Stimulated activated CD8-positive, alpha-beta memory T cell treated with anti-CD3 and anti-CD28 coated beads, Interleukin-4, amount 100 ng/mL, for 24 hours (primary cell): ENCODE measurements at places on chromosomes 7 and 10.

- no peak for DNase-seq
Observed at GRCh38 chr10:122296363-122297120, 25.4 kb downstream of the BTBD16 start.

GRCh38 chr10:120477021-120477742, 20.2 kb downstream of the PLPP4 start:
- DNase-seq = no peak

DNA sequence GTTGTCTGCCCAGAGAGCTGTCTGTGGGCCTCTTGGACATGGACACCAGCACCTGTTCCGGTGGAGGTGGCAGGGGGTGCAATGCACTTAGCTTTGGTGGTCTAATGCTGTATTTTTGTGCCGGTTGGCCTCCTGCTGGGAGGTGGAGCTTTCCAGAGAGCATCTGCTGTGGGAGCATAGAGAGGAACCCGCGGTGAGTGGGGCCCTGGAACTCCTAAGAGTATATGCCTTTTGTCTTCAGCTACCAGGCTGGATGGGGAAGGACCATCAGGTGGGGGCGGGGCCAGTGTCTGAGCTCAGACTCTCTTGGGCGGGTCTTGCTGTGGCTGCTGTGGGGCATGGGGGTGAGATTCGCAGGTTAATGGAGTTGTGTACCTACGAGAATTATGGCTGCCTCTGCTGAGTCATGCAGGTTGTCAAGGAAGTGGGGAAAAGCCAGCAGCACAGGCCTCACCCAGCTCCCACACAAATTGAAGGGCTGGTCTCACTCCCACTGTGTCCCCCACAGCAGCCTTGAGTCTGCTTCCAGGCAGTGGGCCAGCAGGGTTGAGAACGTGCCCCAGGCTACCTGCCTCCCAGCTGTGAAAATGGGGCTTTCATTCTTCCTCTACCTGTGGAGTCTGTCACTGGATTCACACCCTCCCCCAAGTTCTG, 29.0 kb downstream of the JAKMIP3 start:
- no peak for DNase-seq

GRCh38 chr7:93374345-93374940, 142.3 kb downstream of the VPS50 start:
- no peak for DNase-seq

DNA sequence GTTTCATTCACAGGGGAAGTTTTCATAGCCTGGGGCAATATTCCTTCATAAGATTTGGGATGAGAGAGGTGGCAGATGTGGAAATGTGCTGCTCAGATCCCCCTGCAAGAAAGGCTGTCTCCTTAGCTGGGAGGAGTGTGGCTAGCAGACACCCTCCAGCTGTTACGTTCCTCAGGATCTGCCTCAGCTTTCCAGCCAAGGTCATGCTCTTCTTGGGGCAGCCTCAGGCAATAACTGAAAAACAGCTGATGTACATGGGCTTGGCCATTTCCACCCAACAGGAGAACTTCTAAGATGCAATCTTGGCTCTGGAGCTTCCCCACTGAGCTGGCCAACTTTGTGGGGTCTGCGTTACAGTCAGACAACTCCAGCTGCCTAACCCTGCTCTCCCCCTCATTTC, 51.3 kb upstream of the SEPTIN7 start:
- no peak for DNase-seq

- DNase-seq = no peak
Observed at GRCh38 chr10:77082601-77083252, 554.9 kb downstream of the KCNMA1 start.

DNA sequence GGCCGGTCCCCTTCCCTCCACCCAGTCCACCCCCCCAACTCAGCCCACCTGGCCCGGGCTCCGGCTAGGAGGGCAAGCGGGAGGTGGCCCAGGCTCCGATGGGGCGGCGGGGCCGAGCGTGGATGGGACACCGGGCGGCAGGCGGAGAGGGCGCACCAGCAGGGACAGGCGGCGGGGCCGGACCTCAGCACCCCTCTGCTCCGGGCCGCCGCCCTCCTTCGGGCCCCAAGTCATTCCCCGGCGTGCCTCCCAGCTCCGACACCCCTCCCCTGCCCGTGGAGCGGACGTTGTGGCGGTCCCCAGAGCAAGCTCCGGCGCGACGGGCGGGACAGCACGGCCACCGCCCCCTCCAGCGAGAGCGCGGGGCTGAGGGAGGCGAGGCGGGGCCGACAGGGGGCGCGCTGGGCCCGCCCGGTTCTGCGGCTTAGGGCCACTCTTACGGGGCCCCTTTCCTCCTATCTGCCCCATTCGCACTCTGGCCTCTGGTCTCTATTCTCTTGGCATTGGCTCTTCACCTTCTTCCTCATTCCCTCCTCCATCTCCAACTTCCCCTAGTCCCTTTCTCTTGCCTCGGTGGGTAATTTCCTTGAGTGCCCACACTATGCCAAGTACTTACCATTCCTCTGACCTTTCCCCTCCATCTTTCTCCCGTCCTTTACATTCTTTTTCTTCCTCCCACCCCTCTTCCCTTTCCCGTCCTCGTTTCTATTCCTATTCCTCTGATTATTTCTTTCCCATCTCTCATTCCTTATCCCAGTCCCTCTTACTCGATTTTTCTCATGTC, 701 bp upstream of the GBX1 start:
- peak; percentile 44 for DNase-seq

- DNase-seq = no peak
Observed at GRCh38 chr7:1446620-1447032, 12.6 kb downstream of the MICALL2 start.

- DNase-seq = peak; percentile 17
Observed at GRCh38 chr10:21497177-21497807, 28.2 kb downstream of the SKIDA1 start.

- DNase-seq = no peak
Observed at GRCh38 chr10:71359364-71360046, 37.2 kb upstream of the CDH23 start.

GRCh38 chr7:138979988-138980562, 1.1 kb downstream of the KIAA1549 start:
- no peak for DNase-seq

GRCh38 chr7:155206318-155207020, 91.2 kb upstream of the INSIG1 start:
- peak; percentile 42 for DNase-seq

DNA sequence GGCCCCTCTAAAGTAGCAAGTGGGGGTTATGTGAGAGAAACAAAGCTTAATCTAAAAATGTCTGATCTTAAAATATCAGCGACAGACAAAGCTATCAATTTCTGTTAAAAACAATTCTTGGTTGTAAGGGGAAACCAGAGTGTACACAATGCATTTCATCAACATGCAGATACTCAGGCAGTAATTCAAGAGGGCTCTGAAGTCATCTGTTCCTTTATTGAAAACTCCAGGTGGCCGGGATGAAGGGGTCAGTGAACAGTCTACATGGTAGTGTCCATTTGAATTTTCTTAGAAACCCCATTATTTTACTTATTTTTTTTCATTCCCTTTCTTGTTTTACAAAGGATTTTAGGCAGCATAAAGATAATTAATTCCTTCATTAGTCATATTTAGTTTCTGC, 36.7 kb upstream of the BTBD16 start:
- DNase-seq = no peak

GRCh38 chr7:44322631-44323363, 2.6 kb downstream of the CAMK2B start:
- no peak for DNase-seq

DNA sequence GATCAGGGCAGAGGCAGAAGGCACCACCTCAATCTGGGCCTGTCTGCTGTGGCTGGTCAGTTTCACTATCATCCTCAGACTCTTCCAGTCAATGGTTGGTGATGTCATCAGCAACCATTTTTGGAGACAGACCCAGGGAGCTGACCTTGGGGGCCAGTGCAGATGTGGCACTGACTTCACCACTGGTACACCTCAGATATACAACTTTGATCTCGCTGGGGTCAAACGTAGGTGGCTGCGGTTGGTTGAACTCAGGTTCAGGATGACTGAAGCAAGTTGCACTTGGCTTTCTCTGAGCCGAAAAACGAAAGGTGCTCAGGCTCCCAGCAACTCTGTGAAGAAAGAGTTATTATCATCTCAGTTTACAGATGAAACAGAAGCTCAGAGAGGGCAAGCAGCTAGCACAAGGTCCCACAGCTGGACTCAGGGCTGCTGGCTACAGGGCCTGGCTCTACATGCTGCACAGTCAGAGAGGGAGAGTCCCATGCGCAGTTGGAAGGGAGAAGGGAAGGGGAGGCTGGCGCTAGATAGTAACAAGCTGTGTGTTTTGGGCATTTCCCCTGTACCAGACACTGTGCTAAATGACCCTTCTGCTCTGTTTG, 27.2 kb downstream of the ANKRD16 start:
- DNase-seq = no peak

DNA sequence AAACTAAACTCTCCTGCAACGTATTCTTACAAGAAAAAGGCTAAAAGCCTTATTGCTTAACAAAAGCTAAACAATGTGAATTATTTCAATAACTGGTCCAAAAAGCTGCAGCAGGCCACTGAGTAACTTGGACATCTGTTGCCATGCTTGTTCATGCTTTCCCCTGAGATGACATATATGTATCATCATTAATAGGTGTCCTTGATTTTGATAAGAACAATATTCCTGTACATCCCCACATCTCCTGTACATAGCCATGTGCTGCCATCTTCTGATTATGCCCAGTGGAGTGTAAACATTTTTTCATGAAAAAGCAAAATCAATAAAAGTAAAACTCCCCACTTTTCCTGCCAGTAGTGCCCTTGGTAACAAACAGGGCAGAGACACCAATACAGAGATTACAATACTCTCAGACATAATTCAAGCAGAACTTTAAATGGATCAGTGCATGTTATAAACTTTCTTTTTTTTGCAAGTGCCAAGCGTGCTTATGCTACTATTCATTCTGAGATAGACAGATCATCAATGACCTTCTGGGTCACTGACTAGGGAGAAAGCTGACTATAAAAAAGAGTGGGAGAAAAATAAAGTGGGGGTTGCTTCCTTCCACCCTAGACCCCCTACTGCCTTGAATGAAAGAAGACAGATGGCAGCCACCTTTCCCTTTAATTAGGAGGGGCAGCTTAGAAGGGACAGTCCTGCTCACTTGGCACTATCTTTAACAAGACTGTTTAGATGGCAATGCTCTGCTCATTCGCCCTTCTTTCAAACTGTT, 205.5 kb upstream of the KLF14 start:
- no peak for DNase-seq

DNA sequence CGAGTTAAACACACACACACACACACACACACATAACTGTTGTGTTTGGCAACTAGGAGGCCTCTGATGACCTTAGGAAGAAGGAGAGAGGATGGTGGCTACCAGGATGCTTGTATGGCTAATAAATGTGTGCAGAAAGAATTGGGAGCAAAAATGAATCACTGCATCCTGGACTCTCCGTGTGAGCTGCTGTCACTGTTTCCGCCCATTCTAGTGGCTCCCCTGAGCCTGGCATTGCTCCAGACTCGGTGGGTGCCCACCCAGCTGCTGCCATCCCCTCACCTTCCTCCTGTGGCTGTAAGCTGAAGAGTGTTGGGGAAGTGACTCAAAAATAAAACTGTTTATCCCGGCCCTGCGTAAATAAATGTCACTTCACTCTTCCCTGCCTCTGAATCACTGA, 149.5 kb upstream of the MINDY3 start:
- no peak for DNase-seq

DNA sequence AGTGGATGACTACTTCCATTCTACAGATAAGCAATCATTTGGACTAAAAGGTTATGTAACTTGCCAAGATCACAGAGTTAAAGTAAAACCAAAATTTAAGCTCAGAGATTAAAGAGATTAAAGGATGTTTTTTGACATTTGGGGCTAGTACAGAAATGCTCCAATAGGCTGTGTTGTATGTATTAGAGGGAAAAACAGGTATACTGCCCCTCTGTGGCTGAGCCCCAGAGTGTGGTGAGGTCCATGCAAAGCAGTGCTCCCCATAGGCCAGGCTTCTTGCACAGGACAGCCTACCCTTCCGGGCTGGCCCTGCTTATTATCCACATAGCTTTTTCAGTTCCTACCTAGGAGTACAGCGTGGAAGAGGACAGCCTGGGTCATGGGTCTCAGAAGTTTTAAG, 322.8 kb downstream of the POM121L12 start:
- no peak for DNase-seq

GRCh38 chr10:92342796-92343195, 51.8 kb downstream of the MARCHF5 start:
- DNase-seq = no peak

DNA sequence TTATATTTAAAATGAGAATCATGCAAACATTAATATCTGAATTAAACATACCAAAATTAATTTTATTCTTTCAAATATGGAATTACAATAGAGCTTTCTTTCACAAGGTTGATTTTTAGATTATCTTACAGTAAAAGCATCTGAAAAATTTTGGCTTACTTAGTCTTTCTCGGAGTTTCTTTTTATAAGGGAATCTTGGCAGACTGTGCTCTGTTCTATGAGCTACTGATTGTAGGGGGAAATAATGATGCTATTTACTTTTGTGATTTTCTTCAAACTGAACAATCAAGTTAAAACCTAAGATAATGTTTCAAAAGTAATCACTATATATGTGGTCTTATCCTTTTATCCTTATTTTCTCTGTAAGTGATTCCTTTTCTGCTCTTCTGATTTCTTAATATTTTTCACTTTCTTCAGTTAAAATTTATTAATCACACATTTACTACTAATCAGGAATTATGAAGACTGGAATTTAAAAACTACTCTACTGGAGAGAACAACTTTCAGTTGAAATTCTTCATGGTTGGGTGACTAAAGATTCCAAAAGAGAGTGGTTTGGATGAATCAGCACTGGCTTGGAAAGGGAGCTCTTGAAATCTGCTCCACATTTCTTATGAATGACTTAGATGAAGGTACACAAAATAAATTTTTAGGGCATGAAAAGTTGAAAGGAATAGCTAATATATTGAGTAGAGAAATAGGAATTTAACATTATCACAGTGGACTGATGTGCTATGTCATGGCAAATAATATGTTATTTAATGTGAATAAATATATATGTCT, 103.9 kb downstream of the PPP1R9A start:
- no peak for DNase-seq

- no peak for DNase-seq
Observed at GRCh38 chr7:137081321-137082093, 213.1 kb downstream of the CHRM2 start.

DNA sequence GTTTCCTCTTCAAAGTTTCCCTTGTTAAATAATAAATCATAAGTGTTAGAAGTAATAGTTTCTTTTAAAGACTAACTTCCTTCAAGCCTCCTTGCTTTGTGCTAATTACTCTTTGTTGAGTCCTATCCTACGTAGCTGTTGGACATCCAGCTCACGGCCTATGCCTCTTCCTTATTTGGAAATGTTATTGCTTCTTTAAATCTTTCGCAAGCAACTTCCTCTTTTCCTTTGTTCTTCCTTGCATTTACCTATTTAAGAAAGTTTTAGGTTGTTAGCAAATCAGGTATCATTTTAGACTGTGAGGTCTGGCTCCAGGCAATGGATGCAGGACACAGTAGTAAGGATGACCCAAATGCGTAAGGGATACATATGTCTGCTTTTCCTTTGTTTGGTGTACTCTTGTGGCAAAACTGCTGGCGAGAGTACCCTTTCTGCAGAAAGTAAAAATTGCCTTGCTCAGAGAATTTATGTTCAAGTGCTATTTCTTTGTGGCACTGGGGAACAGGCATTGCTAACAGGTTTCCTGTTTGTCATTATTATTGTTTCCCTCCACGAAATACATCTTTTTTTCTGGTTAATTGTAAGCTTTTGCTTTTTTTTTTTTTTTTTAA, 110.5 kb downstream of the DYNC2I1 start:
- DNase-seq = no peak

- no peak for DNase-seq
Observed at GRCh38 chr7:131250331-131250730, 77.3 kb upstream of the MKLN1 start.
